Naive thymus-derived CD4-positive, alpha-beta T cell (primary cell): ENCODE measurements at places on chromosomes 6 and 20. TPM values are rescaled to one million over a fixed set of nuclear protein-coding genes. Genes with fewer than 3 reads are reported as not detected.

DNA sequence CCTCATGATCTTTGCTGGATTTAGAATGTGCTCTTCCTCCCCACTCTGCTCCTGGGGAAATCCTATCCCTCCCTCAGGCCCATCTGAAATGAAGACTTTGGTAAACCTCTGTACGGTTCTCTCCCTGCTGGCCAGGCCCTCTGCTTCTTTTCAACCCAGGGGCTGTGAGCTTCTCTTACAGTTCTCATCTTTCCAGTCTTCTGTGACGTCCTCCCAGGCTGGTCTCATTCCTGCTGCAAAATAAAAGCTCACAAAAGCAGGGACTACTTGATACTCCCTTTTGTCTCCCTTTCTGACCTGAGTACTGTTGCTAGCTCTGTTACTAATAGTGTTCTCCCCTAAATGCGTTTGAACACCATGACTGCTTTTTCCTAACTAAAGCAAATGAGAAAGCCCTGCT is 46.3 kb downstream of the UNC5CL start:
- no peaks in the 10 kb centered on the region for H3K36me3 ChIP-seq
- no peak overlapping the region for H3K27ac ChIP-seq
- no peaks in the 10 kb centered on the region for H3K4me1 ChIP-seq
- DNase-seq: no peak
- no peaks in the 10 kb centered on the region for H3K27me3 ChIP-seq
- H3K4me3 ChIP-seq: no peak overlapping the region

- no peak for DNase-seq
- H3K27me3 ChIP-seq: no peaks in the 10 kb centered on the region
- H3K4me3 ChIP-seq: no peak overlapping the region
These were observed 173.8 kb downstream of the GJA1 start for GRCh38 chr6:121609281-121609680.

DNA sequence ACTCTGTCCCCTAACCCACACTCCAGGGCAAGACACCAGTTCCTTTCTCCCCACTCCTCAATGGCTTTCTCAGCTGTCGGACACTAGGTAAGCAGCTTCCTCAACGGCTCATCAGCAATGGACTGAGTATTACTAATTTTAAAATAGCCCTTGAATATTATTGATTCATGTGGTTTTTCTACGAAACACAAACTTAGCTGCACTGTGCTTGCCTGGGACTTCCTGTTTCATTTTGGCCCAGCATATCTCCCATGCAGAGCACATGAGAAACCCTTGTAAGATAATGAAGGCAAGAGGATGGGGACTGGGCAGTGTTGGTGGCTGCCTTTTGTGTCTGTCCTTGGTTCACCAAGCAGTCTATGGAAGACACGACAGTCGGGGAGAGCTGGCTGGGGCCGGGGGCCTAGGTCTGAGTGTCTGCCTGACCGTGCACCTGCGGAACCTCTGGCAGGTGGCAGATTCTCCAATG is 48.9 kb downstream of the RNASET2 start:
- H3K36me3 ChIP-seq: no peaks in the 10 kb centered on the region
- no peaks in the 10 kb centered on the region for H3K27me3 ChIP-seq
- peaks cover 9% of the 10 kb centered on the region for H3K4me1 ChIP-seq
- peak overlapping the region; percentile 27 for H3K4me3 ChIP-seq
- no peak overlapping the region for H3K27ac ChIP-seq

- H3K4me1 ChIP-seq: peaks cover 4% of the 10 kb centered on the region
- no peak overlapping the region for H3K4me3 ChIP-seq
- no peak overlapping the region for H3K27ac ChIP-seq
- no peak for DNase-seq
- no peaks in the 10 kb centered on the region for H3K36me3 ChIP-seq
These were observed 7.4 kb downstream of the GFOD1 start for GRCh38 chr6:13479971-13480434.

- DNase-seq: no peak
- H3K4me1 ChIP-seq: no peaks in the 10 kb centered on the region
- no peaks in the 10 kb centered on the region for H3K36me3 ChIP-seq
- H3K27ac ChIP-seq: no peak overlapping the region
These were observed 9.0 kb upstream of the TSHZ2 start for GRCh38 chr20:52963131-52963530.

DNA sequence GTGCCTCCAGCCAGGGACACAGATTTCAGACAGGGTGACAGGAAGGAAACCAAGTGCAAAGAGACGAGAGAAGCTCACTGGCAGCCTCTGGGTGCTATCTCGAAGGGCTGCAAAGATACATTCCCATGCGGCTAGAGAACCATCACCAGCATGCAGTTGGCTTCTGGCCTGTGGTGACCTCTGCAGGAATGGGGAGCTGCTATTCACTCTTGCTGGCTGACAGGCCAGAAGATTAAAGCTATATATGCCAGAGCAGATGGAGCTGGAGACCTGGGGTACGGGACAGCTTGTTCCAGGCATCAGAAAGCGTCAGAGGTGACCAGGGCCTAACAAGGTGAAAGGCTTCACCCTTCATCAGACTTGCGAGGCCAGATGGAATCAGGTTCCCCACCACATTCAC is 20.0 kb downstream of the MAP1LC3A start:
- H3K27ac ChIP-seq: no peak overlapping the region
- H3K27me3 ChIP-seq: no peaks in the 10 kb centered on the region
- peaks cover 10% of the 10 kb centered on the region for H3K4me1 ChIP-seq
- H3K36me3 ChIP-seq: no peaks in the 10 kb centered on the region
- H3K4me3 ChIP-seq: no peak overlapping the region

GRCh38 chr20:24622856-24623255 is 153.4 kb downstream of the SYNDIG1 start:
- H3K27me3 ChIP-seq: no peaks in the 10 kb centered on the region
- no peaks in the 10 kb centered on the region for H3K4me1 ChIP-seq
- H3K36me3 ChIP-seq: no peaks in the 10 kb centered on the region
- H3K4me3 ChIP-seq: no peak overlapping the region

- H3K4me1 ChIP-seq: no peaks in the 10 kb centered on the region
- H3K27me3 ChIP-seq: no peaks in the 10 kb centered on the region
- H3K36me3 ChIP-seq: no peaks in the 10 kb centered on the region
- DNase-seq: no peak
- H3K27ac ChIP-seq: no peak overlapping the region
- no peak overlapping the region for H3K4me3 ChIP-seq
These were observed 136.7 kb downstream of the MMUT start for GRCh38 chr6:49326347-49326746.

DNA sequence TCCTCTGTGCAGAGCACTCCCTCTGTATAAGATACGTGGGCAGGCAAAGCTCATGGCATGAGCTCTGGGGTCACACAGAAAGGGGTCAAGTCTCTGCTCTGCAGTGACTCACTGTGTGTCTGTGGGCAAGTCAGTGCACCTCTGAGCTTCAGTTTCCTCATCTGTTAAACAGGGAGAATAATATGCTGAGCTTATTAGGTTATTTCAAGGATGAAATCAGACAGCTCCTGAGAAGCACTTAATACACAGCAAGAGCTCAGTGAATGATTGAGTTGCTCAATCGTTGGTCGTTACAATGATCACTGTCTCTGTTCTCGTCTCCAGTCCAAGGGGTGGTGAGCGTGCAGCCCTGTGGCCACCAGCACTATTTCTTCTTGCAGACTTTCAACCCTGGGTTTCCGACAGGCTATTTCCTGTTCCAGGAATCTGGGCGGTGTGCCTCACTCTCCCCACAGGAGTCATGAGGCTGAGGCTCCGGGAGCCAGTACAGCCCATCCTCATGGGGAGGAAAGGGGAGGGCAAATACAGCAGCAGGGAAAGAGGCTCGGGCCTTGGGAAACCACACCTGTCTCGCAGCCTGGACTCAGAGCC is 28.9 kb downstream of the KIAA1755 start:
- H3K4me3 ChIP-seq: no peak overlapping the region
- no peak for DNase-seq
- no peaks in the 10 kb centered on the region for H3K27me3 ChIP-seq
- no peaks in the 10 kb centered on the region for H3K36me3 ChIP-seq
- H3K27ac ChIP-seq: no peak overlapping the region

SIRPD gene
- polyA plus RNA-seq: not detected

OR12D3 gene
- polyA plus RNA-seq: not detected

ANGPT4 gene
- not detected for polyA plus RNA-seq

ARMH2 gene
- polyA plus RNA-seq: not detected

HLA-DRB5 gene
- polyA plus RNA-seq: 0.20 TPM

SLC22A16 gene
- not detected for polyA plus RNA-seq

TGM3 gene
- polyA plus RNA-seq: not detected
